ENCODE measurements at places on chromosomes 1 and 21.
A peak's percentile ranks its signal among the peaks of the same experiment; 100 is the strongest.

- no peak for DNase-seq
Observed at GRCh38 chr1:8107897-8108296, 81.8 kb upstream of the ERRFI1 start.

GRCh38 chr1:3049905-3050304 is 19.1 kb upstream of the PRDM16 start:
- DNase-seq: no peak

DNA sequence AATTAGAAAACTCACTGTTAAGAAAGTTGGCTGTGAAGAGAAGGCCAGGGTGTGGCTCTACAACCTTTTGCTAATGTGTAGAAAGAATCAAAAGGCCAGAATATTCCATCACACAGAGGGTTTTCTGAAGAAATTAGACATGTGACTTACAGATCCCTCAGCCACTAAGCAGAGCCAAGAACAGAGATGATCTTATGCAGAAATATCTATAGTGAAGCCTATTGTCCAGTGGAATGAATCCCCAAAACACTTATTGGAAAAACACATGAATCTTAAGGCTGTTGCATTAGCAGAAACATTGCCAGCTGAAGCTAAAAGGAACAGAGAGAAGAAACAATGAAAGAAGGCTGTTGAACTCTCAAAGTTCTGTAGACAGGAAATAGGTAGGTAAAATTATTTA is 979.2 kb downstream of the MRPL39 start:
- DNase-seq: no peak

DNA sequence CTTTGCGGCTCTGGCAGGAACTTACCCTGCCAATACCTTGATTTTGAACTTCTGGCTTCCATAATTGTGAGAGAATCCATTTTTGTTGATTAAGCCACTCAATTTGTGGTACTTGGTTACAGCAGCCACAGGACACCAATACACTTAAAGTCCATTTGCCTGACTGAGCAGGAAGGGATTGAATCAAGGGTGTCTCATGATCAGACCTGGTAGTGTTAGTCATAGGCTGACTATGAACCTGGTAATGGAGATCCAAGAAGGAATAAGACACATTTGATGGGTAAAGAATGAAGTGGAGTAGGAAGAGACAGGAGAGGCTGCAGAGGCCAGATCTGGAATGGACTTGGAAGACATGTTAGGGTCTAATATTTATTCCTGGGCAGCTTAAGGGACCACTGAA is 31.2 kb upstream of the MAP1LC3C start:
- no peak for DNase-seq

GRCh38 chr1:219302697-219303096 is 129.0 kb downstream of the LYPLAL1 start:
- no peak for DNase-seq

DNA sequence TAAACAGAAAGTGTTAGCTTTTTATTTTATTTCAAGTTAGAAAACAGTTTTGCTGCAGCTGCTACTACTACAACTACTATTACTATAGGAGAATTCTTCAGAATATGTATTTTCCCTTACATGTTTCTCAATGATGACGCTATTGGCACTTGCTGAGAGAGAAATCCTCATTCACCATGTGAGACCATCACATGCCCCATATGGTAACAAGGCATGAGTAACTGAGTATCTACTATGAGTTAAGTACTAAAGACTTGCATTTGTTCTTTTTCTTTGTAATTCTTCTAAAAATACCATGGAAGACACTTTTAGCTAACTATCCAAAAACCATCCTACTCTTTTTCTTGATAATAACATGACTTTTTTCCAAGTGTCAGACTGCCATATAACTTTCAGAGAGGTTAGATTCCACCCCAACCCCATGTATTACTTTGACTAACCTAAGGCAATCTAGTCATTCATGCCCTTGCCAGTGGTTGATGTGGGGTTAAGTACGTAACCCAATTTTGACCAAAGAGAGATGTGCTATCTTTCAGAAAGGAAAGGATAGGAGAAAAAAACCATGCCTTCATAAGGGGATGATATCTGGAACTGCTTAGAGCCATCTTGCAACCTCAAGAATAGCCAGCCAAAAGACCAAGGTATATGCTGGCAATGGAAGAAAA is 42.9 kb downstream of the COP1 start:
- DNase-seq: no peak

DNA sequence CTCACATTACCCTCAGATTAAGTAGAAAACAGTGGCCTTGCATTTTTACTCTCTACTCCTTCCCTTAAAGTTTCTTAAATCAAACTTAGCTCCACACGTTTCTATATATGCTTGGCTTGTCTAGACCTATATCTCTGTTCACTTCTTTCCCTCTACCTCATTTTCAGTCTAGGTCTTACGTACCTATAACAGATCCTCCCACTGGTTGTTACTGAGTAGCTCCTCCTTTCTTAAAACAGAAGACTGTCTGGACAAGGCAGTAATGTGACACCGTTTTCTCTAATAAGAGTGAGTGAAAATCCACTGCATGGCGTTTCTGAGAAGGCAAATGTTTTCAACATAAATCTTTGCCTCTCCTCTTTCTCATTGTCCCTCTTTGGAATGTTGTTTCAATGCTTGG is 211.7 kb upstream of the POGK start:
- DNase-seq: no peak

- no peak for DNase-seq
Observed at GRCh38 chr1:54577612-54578011, 29.6 kb downstream of the ACOT11 start.

DNA sequence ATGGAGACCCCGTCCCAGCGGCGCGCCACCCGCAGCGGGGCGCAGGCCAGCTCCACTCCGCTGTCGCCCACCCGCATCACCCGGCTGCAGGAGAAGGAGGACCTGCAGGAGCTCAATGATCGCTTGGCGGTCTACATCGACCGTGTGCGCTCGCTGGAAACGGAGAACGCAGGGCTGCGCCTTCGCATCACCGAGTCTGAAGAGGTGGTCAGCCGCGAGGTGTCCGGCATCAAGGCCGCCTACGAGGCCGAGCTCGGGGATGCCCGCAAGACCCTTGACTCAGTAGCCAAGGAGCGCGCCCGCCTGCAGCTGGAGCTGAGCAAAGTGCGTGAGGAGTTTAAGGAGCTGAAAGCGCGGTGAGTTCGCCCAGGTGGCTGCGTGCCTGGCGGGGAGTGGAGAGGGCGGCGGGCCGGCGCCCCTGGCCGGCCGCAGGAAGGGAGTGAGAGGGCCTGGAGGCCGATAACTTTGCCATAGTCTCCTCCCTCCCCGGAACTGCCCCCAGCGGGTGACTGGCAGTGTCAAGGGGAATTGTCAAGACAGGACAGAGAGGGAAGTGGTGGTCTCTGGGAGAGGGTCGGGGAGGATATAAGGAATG is 505 bp downstream of the LMNA start:
- DNase-seq: no peak

DNA sequence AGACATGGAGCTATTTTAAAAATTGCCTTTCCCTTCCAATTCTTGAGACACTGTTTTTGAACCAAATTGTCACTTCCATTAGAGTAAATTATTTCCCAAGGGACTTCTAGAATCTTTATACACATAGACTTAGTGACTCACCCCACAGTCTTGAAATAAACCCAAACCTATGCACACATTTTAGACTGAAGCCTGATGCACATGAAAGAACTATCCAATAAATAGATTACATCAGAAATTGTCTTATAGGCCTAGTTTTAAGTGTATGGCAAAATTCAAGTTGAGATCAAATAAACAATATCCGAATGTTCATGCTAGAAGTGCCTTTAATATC is 32.2 kb upstream of the ZNF326 start:
- no peak for DNase-seq

DNA sequence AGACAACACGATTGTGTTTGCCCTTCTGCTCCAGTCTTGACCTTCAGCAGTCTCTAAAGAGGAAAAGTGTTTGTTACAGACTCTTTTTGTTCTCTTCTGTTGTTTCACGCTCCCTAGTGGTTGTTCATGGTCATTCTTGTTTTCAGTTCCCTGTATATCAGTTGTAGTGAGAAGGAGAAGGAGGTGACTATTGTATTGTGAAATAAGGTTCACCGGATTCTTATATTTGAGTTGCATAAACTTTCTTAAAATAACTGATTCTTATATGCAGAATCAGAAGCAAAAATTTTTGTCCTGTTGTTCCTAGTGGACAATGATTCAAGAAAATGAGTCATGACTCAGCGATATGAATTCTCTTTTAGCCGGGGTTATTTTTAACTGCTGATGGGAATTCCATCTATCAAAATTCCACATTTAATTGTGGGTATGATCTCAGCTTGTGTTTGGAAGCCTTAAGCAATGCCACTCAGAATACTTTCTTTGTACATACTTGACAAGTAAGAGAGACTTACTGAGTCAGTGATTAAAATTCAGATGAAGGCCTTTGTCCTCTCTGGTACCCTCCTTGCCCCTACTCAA is 152.2 kb downstream of the CLEC20A start:
- no peak for DNase-seq

GRCh38 chr1:53535226-53535625 is 76.0 kb downstream of the DMRTB1 start:
- DNase-seq: no peak

DNA sequence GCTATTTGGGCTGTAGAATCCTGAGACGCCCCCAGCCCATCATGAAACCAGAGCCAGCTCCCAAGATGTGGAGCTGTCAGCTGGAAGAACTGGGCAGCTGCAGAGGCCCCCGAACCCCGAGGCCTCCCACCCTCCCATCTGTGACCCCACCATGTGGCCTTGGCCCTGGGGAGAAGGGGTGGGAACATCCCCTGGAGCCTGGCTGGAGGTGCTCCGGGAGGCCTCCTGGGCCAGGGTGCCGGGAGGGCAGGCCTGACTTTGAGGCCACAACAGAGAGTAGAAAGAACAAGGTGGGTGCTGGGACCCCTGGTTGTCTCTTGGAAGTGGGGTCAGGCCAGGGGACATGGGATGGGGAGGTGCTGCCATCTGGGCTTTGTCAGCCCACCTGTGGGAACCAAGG is 6.0 kb upstream of the SMYD3 start:
- DNase-seq: no peak

DNA sequence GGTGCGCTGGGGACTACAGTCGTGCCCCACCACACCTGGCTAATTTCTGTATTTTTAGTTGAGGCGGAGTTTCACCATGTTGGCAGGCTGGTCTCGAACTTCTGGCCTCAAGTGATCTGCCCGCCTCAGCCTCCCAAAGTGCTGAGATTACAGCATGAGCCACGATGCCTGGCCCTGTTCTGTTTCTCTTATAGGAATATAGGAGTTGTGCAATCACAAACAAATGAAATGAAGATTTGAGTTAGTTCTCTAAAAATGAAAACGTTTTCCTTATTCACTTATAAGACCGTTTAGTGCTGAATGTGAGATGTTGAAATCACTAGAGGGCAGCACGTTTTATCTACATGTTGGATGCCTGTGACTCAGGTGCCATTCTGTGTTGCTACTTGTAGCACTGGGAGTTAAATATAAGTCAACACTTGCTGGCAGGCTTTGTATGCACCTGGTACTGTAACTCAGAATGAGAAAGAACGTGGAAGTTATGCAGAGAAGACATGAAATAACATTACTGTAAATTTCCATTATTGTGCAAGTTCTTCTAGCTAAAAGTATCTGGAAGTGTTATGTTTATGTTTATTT is 45.8 kb downstream of the MIGA1 start:
- no peak for DNase-seq

DNA sequence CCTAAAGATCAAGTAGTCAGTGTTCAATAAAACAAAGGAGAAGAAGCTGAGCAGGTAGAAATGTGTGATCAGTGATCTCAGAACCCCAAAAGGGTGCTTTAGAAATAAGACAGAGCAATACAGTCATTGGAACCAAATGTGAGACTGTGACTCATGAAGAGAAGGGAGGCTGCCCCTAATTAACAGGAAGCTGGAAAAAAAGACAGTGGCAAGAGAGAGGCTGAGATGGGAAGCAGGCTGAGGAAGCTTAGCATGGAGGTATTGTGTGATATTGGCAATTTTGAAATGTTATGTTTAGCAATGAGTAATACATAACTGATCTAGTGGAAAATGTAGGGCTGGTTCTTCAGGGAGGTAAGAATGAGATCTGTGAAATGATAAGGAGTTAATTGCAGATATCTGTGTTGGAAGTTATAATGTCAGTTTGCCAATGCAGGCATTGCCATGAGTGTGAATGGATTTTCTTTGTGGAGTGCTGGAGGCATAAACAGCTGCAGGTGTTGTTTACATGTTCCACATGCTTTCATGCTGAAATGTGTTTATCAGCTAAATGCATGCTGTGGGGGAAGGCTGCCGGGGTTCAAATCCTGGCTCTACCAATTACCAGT is 90.6 kb upstream of the CACNA1E start:
- no peak for DNase-seq

GRCh38 chr1:222167111-222167510 is 380.8 kb downstream of the HHIPL2 start:
- no peak for DNase-seq

- DNase-seq: peak; percentile 24
Observed at GRCh38 chr1:56577406-56578137, 1.8 kb downstream of the PLPP3 start.

- no peak for DNase-seq
Observed at GRCh38 chr1:223539750-223540149, 125.8 kb downstream of the CAPN8 start.

DNA sequence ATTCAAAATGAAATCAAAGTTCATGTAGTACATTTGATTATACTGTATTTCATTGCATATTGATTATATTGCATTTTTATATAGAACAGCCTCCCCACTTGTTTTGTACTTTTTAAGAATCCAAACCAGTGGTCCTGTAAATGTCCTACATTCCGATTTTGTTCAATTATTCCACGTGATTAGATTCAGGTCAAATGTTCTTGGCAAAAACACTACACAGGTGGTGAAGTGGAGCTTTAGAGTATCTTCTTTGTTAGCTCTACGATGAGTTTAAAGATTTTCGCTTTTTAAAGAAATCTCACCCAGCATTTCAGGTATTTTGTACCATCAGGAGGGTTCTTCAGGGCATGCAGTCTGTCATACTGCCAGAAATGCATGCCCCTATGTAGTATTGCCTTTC is 120.6 kb downstream of the TRIM33 start:
- DNase-seq: no peak

DNA sequence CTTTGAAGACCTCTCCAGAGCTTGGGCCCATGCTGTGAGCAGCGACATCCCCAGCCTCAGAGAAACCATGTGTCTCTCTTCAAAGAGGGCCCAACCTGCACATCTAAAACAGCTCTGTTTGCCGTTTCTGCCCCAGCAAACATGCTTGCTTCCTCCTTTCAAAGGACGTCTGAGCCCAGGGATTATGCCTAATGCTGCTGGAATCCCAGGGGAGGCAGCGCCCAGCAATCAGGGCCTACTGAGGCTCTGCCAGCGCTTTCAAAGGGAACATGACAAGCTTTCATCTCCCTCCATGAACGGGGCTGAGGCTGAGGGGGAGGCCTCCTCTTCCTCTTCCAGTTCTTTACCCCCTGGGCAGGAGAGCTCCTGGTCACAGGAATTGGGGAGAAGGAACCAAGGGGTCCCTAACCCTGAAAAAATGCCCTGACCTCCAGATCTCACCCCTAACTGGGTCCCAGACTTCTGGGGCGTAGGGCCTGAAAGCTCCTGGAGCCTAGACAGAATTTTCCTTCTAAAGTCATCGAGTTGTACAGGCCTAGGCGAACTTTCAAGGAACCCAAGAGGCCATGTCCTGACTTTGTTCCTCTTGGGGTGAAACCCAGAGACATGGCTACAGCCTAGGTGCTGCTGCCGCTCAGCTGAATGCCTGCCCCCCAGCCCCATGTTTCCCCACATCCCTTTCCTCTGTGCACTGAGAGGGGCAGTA is 13.4 kb upstream of the ASCL5 start:
- DNase-seq: no peak
